Astrocyte of the cerebellum (primary cell): ENCODE measurements at places on chromosomes 2 and 18.
A peak's percentile ranks its signal among the peaks of the same experiment; 100 is the strongest.

DNA sequence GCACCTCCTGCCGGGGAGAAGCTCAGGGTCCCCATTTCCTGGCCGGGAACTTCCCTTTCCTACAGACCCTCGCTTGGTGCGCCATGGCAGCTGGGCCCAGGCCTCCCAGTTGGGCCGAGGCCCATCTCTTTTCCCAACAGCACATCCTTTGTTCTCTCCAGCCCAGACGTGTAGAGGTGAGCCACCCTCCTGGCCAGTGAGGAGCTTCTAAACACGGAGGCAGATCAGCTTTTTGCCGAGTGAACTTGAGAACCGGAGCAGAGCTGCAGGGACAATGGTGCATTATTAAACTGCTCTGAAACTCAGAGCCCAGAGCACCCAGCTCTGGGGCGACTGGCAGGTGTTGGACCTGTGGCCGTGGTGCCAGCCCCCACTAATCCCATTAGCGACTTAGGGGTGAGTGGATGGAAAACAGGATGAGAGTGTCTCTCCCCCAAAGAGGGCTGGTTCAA, 25.4 kb downstream of the SH3BP4 start:
- DNase-seq: no peak

GRCh38 chr2:152407806-152408205, 72.8 kb downstream of the FMNL2 start:
- DNase-seq: no peak

DNA sequence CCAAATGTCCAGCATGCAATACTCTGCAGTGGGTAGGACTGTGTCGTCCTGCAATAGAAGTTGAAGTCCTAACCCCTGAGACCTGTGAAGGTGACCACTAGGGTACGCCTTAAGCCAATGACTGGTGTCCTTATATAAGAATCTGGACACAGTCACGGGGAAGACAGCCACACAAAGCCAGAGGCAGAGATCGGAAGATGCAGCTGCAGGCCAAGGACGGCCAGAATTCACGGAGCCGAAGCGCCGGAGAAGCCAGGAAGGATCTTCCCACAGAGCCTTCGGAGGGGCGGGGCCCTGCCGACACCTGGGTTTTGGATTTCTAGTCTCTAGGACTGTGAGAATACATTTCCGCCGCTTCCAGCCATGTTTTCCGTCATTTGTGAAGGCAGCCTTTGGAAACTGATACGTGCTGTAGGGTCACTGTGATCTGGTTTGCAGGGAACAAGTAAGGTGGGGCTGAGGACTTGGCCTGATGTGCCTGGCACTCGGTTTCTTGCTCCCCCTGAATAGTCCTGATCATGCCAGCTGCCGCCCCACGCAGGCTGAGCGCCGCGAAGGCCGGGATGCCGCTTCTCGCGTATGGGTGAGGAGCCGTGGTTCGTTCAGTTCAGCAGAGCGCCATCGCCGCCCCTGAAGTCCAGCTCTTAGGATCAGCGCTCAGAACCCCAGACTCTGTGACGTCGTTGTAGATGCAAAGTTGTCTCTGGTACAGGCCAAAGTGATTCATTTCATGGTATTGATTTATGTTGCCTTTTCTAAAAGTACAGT, 38.7 kb downstream of the PTGR3 start:
- DNase-seq: no peak

DNA sequence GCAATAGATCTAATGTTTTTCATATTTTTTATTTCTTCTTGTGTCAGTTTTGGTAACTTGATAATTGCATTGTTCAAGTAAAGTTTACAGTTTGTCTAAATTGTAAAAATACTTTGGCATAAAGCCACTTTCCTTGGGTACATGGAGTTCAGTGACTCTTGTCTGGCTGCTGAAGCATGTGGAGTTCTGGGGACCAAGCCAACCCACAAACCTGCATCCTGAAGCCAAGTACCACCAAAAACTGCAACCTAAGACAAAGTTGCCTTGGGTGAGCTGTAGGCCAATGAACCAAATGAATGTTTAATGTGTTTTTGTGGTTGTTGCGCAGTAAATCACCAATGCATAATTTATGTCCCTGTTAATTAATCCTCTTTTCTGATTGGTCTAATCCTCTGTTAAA, 872.6 kb downstream of the BCL11A start:
- peak; percentile 51 for DNase-seq

DNA sequence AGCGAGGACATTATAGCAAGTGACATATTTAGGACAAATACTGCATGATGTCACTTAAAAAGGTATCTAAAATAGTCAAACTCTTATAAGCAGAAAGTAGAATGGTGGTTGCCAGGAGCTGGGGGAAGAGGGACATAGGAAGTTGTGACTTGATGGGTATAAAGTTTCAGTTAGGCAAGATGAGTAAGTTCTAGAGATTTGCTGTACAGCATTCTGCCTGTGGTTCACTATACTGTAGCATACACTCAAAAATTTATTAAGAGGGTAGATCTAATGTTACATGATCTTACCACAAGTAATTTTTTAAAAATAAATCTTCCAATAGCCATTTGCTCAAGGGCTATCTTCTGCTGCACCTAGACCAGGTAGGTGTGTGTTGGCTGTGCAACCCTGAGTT, 78.1 kb upstream of the NPAS2 start:
- DNase-seq: no peak

GRCh38 chr2:71154798-71155197, 24.4 kb downstream of the MPHOSPH10 start:
- no peak for DNase-seq

DNA sequence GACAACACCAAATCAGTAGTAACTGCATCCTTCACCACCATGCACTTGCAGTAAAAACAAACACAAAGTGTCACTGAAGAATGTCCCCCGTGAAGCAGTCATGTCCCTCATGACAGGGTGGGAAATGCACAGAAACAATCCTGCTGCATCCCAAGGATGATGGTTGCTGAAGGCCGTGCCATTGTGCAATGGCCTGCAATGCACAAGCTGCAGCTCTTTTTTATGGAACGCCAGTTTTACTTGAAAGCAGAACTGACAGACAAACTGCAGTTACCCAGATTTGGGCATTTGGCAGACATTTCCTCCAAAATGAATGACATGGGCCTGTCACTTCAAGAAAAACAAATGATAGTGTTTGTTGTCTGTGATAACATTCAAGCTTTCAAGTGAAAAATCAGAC, 2.4 kb upstream of the CHST10 start:
- no peak for DNase-seq

GRCh38 chr2:17752246-17752645, 1.4 kb downstream of the SMC6 start:
- DNase-seq: no peak

- no peak for DNase-seq
These were observed 9.0 kb upstream of the IMPACT start for GRCh38 chr18:24417480-24417879.

GRCh38 chr2:235716875-235717496, 223.1 kb downstream of the AGAP1 start:
- no peak for DNase-seq

GRCh38 chr18:28050545-28050944, 126.4 kb downstream of the CDH2 start:
- DNase-seq: no peak

DNA sequence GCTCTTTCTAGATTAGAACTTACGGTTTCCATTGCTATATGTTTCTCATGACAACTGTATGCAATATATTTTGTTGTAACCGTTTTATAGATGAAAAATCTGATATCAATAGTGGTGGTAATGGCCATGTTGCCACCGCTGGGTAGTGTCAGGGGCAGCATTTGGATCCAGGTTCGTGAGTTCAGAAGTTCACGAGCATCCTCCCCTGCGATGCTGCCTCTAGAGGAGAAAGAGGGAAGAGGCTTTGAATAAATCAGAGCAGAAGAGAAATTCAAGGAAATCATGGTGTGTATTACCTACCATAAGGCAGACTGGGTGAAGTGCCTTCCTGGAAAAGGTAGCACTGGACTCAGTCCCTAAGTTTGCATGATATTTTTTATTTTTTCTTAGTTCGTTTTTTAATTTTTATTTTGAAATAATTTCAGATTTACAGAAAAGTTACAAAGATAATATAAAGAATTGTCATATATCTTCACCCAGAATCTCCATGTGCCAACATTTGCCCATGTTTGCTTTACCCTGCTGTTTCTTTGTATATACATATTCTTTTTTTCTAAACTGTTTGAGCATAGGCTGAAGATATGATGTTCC, 3.3 kb upstream of the ZBTB7C start:
- DNase-seq: no peak

GRCh38 chr2:167157523-167157922, 269.2 kb downstream of the XIRP2 start:
- DNase-seq: no peak

GRCh38 chr2:15177103-15177502, 384.0 kb downstream of the NBAS start:
- peak; percentile 78 for DNase-seq

- no peak for DNase-seq
These were observed 14.6 kb downstream of the CLASP1 start for GRCh38 chr2:121634354-121635307.

DNA sequence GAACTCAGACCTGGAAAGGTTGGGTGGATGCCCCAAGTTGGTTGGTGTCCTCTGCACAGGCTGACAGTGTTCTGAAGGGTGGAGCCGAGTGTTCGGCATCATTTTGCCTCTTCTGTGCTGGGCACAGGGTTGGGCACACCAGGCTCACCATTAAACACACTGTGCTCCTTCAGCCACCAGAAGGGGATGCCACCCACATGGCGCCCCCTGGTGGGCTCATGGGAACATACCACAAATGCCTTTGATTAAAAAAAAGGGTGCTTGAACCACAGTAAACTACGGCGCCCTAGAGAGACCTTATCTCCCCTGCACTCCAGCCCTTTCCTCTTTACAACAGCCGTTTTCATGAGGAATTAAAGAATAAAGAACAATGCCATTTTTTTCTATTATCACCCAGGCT, 89.4 kb downstream of the CELF4 start:
- DNase-seq: no peak

GRCh38 chr2:224682134-224682533, 34.0 kb downstream of the CCDC195 start:
- DNase-seq: no peak

GRCh38 chr2:34340307-34340706, 741.2 kb upstream of the FAM98A start:
- no peak for DNase-seq

DNA sequence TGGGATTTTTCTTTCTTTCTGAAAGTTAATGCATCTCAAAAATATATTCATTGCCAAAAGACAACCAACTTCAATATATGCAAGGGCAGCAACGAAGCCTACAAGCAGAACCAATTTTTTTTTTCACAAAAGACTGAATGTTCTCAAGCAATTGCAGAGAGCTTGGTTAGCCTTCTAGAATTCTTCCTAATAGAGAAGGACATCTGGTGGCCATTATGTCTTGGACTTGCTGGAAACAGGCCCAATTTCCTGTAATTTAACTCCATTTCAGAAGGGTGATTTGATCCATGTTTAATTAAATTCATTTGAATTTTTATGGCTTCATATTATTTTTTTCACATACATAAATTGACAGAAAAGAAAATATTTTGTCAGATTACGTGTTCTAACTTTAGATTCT, 208.0 kb downstream of the TPGS2 start:
- no peak for DNase-seq

- no peak for DNase-seq
These were observed 65.8 kb downstream of the INO80D start for GRCh38 chr2:206020171-206020570.

DNA sequence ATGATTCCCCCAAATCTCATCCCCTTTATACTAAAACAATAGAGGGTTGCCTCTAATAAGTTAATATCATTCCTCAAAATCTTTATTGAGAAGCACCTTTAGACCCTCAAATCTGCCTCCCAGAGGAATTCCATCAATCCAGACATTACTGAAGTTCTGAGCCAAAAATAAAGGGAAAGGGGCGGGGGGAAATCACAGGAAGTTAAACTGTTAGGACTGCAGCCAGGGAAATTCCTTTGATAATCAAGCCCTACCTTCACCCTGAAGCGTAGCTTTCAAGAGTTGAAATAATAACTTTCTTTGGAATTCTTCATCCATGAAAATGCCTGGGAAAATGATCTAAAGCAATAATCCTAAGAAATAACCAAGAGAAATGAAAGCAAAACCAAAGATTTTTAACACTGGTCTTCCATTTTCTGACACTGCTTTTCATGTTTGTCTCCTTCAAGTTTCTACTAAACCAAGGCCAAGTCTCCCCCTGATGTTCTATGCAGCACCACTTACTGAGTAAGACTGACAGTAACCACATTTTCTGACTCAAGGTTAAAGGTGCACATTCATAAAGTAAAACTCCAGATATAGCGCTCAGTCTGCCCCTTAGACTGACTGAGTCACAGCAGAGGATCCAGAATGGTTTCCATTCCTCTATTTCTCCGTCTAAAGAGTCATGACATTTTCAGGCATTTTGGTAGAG, 78.2 kb downstream of the TCF4 start:
- peak; percentile 54 for DNase-seq
